Activated CD4-positive, alpha-beta T cell treated with anti-CD3 and anti-CD28 coated beads, Interleukin-2, amount 50 U/mL, for 4 hours (primary cell): ENCODE measurements at places on chromosomes 5 and 9.

- DNase-seq, result no peak
Observed at GRCh38 chr5:8299716-8300115, 430.8 kb downstream of the MTRR start.

DNA sequence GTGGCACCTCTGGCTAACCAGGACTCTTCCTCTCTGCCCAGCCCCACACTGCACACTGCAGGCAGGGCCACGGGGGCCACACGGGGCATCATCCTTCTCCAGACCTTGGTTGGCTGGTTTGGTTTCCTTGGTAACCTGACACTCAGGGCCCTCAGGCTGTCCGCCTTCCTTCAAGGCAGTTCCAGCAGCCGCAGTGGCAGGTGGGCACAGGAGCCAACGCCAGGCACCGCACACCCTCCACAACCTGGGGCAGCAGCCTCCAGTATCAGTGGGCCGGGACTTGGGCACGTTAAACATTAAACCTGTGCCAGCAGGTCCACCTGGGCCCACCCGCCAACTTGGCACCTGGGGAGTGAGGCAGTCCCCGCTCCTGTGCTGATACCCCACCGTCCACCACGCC, 1.9 kb downstream of the NPDC1 start:
- DNase-seq, result no peak

DNA sequence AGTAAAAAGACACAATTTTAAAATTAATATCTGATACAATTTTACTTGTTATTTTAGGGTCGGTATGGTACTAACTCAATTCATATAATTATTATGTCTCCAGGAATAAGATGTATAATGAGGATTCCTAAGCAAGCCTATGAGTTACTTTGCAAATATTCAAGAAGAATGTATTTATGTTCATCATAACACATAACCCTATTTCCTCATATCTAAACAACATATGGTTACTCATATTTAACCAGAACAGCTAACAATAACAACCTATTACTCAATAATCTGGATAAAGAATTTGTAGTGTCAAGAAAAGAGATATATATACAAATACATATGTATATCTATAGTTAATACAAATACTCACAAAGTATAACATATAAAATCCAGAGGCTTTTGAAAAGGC, 285.9 kb downstream of the ARL15 start:
- no peak for DNase-seq

- no peak for DNase-seq
Observed at GRCh38 chr5:179860301-179860700, 1.7 kb upstream of the MRNIP start.

DNA sequence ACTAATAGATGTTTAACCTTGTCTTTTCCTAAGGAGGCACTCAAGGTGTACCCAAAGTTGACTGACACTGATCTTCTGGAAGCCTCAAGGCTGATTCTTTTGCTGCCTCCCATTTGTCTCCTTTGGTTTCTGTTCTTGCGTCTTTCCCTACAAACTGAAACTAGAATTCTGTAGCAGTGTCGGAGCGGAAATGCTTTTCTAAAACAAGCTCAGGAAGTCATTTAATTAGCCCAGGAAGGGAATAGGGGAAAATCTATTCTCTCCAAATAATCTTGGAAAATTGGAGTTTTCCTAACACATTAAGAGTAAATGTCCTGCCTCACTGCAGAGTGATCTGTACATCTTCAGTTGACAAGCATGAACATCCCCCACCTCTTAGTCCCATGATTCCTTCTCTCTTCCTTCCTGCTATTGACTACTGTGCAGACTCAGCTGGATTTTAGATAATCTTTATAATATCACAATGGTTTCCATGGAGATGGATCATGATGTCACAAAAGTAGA, 182.7 kb downstream of the NR3C1 start:
- DNase-seq, result no peak

- DNase-seq, result no peak
Observed at GRCh38 chr9:12271421-12271891, 421.7 kb upstream of the TYRP1 start.
